H4 (cell line): ENCODE measurements at places on chromosomes 13 and 19. TPM values are rescaled to one million over a fixed set of nuclear protein-coding genes. Genes with fewer than 3 reads are reported as not detected.

RDH8 gene
- not detected in 2 replicates for total RNA-seq

KLF1 gene
- total RNA-seq, result not detected in 2 replicates

DPF1 gene
- total RNA-seq, result 5.1 and 7.2 TPM in 2 replicates

ZNF345 gene
- 0.08 and 0.64 TPM in 2 replicates for total RNA-seq

SLAIN1 gene
- total RNA-seq, result 1.4 and 2.4 TPM in 2 replicates

MRPL54 gene
- 74.4 and 75.7 TPM in 2 replicates for total RNA-seq

DLEU7 gene
- total RNA-seq, result not detected in 2 replicates

FXYD3 gene
- total RNA-seq, result not detected in 2 replicates

TSHZ3 gene
- total RNA-seq, result 5.4 and 7.1 TPM in 2 replicates

SELENOV gene
- not detected in 2 replicates for total RNA-seq

ZNF235 gene
- 1.8 and 3.0 TPM in 2 replicates for total RNA-seq

ZSCAN4 gene
- not detected in 2 replicates for total RNA-seq

ZNF681 gene
- total RNA-seq, result 2.8 and 5.4 TPM in 2 replicates

CYSLTR2 gene
- total RNA-seq, result not detected in 2 replicates

DNA sequence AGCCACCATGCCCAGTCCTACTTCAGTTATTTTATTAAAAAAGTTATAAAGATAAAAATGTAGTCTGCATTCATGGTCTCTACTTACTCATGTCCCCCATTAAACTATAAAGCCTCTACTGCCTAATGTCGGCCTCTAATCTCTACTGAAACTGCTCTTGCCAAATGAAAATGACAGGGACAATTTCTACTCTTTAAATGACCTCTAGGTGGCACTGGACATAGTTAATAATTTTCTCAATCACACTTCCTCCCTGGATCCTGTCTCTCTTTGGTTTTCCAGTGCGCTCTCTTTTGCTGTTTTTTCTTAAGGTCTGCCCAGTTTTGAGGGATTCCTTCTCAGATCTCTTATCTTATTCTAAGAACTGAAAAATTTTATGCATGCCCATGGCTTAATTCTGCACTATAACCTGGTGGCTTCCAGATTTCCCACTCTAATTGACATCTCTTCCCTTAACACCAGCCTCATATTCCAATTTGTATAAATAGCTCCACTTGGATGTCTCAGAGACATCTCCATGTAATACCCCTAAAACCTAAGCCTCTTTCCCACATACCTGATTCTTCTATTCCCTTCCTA, 54.3 kb downstream of the MTMR6 start:
- DNase-seq, result peak; percentile 6

DNA sequence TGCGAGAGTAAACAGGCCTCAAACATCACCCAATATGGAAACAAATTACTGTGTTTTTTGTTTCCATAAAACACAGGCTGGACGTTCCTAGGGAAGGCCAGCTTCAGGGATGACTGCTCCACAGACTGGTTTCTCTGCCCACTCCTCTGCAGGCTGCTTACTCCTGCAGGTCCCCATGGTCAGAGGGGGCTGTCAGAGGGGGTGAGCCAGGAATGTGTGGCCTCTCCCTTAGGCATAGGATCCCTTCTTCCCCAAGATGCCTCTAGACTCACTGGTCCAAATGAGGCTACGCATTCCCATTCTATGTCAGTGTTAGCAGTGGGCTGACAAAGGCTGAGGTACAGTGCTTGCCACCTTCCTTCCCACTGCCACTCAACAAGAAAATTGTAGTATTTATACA, 229.8 kb downstream of the LHFPL6 start:
- no peak for DNase-seq

GRCh38 chr19:45774765-45775164, 5.7 kb upstream of the SIX5 start:
- DNase-seq, result no peak

DNA sequence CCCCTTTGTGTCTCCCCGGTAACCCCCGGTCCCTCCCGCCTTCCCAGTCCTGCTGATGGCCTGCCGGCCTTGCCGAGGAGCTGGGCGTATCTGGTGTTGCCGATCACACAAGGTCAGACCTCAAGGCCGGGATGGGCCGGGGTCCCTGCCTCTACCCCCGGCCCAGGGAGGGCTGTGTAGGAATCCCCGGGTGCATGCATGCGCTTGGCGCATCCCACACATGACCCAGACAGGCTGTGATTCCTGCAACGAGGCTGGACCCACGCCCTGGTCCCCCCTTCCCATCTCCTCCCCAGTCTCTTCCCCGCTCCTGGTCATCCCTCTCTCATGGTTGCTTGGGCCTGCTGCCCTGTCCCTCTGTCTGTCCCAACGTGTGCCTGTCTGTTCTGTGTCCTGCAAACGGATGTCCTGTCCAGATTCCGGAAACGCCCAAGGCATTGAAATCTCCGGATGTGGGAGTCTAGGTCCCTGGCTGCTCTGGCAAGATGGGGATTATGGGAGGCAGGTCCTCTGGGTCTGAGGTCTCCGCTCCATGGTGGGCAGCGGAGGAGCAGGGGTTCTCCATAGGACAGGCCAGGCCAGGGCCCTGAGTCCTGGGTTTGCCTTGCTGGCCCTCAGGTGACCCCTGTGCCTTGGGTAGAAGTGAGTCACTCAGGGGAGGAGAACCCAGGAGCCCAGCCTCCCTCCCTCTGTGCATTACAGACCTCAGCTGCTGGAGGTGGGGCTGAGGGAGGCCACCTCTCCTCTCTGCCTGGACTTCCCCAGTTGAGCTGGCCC, 1.6 kb downstream of the PKN1 start:
- DNase-seq, result peak; percentile 43

- DNase-seq, result peak; percentile 79
Measured at GRCh38 chr19:46192992-46193650, 36.4 kb upstream of the IGFL1 start.

- no peak for DNase-seq
Measured at GRCh38 chr13:25662516-25662915, 290.7 kb downstream of the ATP8A2 start.

GRCh38 chr19:17125728-17126677, 50.4 kb downstream of the MYO9B start:
- no peak for DNase-seq

- no peak for DNase-seq
Measured at GRCh38 chr13:30615481-30615865, 2.2 kb upstream of the USPL1 start.

- no peak for DNase-seq
Measured at GRCh38 chr19:912181-913079, 589 bp downstream of the R3HDM4 start.

GRCh38 chr13:44693156-44693764, 117.1 kb upstream of the TSC22D1 start:
- DNase-seq, result no peak

- no peak for DNase-seq
Measured at GRCh38 chr19:42569193-42569592, 25.5 kb downstream of the CEACAM8 start.

GRCh38 chr13:27077451-27077850, 94.2 kb downstream of the USP12 start:
- no peak for DNase-seq

DNA sequence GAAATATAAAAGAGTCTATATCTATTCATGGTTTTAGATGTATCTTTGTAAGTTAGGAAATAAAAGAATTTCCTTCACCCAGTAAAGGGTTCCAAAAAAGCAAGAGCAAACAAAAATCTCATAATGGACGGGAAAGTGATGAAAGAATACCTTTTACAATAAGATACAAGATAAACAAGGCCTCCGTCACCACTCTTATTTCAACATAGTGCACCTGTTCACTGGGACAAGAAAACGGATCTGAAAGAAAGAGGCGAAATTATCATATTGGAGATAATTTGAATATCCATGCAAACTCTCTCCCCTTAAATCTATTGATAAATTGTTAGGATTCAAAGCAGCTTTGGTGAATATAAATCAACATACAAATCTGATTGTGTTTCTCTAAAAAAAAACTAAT, 877 bp upstream of the NLRP11 start:
- DNase-seq, result no peak

DNA sequence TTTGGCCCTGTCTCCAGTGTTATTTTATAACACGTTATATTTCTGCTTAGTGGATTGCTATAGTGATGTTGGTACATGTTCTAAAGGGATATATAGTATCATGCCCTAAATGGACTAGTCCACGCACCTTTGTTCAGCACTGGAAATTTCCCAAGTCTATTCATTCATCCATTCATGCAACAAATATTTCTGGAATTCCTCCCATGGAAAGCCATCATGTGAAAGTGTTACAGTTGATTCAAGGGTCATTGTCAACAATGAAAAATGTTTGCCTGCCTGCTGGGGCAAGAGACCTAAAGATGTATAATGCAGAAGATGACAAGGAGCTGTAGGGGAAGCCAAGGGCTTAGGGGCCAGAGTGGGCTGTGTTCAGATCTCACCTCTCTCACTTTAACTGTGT, 10.8 kb upstream of the HSPH1 start:
- peak; percentile 21 for DNase-seq

DNA sequence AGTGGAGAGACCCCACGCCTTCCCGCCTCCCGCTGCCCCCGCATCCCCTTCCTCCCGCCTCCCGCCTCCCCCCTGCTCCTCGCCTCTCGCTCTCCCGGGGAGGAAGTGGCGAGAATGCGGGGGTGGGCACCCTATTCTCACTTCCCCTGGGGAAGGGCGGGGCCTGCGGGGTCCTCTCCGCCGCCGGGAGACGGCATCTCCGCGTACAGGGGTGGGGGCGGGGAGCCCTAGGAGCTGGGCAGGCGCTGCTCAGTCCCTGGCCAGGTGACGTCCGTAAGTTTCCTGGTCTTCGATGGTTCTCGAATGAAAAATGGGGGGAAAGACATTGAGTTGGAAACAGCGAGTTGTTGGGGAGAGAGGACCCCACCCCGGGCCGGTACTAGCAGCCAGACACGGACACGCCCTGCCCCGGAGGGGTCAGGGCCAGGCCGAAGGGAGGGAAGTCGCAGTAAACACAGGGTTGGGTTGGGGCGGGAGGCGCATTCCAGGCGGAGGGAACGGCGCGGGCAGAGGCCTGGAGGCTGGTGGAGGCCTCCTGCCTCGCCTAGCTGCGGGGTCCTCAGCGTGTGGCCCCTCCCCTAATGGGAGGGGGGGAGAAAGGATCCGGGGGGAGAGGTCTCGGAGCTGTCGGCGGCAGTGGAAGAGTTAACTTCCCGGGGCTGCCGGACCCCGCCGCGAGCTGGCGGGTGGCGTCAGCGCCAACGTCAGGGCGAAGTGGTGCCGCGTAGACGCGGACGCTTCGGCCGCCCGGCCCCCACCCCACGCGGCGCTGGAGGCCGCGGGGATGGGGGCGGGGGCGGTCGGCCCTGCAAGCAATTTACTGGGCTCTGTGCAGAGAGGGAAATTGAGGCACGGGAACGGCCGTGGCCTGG, 10.4 kb upstream of the JUND start:
- peak; percentile 77 for DNase-seq

- no peak for DNase-seq
Measured at GRCh38 chr19:15669891-15670290, 3.0 kb upstream of the CYP4F12 start.

- no peak for DNase-seq
Measured at GRCh38 chr19:49414256-49414655, 9.0 kb downstream of the PTH2 start.

- no peak for DNase-seq
Measured at GRCh38 chr13:27391471-27391870, 32.9 kb upstream of the GTF3A start.

- peak; percentile 10 for DNase-seq
Measured at GRCh38 chr13:100235311-100235901, 146.5 kb downstream of the PCCA start.

DNA sequence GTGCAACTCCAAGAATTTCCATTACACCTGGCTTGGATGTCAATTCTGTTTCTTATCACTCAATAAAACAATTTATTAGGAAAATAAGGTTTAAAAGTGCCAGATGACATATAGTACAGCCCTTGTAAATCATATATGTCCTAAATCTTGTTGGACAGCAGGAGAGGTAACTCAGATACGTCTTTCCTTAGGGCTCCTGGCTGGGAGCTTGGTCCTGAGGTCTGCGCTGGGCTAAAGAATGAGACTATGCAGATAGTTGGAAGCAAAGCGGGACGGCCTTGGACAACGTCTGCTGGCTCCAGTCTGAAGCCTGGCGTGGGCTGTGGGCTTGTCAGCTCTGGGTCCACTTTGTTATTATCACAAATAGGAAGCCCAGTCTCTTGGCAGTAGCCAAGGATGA, 377.0 kb downstream of the DLEU7 start:
- DNase-seq, result no peak

- DNase-seq, result no peak
Measured at GRCh38 chr19:15986701-15987100, 37.9 kb downstream of the OR10H4 start.

- no peak for DNase-seq
Measured at GRCh38 chr19:1470305-1471009, 8.6 kb downstream of the C19orf25 start.

DNA sequence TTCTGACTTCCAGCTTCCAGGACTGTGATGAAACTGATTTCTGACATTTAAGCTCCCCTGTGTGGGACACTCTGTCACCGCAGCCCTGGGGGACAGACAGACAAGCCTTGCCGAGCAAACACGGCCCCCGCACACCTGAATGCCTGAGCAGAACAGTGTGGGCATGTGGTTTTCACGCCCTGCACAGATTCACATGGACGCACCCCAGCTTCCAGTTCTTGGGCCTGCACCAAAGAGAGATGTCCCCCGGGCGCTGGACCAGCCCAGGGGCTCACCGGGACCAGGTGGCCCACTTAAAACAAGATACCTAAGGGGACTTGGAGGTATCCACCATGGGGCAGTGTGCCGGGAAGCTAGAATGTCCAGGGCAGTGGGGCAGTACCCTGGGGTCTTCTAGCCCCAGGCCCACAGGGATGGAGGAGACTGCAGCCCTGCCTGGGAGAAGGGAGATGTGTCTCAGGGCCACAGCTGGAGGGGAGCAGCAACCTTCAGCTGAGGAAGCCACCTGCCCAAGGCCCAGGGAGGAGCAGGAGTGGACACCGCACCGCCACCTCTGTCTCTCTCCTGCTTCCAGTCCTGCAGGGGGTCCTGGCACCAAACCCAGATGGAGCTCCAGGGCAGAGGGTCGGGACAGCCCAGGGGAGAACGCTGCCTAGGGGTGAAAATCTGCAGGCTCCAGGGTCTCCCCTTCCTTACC, 50.5 kb downstream of the SOX1 start:
- no peak for DNase-seq

DNA sequence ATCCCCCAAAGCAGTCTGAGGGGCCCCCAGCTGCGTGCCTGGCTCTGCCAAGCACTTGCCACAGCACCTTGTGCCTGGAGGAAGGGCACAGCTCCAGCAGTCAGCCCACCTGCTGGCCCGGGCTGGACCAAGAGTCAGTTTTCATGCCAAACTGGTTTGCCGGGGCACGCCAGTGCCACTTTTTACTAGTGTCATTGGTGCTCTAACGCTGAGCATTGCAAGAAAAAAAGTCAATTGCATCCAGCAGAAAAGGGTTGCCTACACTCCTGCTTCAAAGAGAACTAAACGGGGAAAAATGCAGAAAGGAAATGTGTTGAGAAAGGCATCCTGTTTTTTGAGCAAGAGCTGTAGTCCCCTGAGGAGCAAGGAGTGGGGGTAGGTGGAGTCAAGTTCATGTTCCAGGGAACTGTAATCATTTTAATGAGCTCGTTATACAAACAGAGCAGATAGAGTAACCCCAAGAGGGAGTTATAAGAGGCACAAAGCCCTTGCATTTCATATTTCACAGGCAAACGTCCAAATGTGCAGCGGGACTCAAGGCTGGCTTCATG, 68.4 kb downstream of the F2RL3 start:
- DNase-seq, result no peak

GRCh38 chr13:93716623-93717022, 490.0 kb downstream of the GPC6 start:
- no peak for DNase-seq

GRCh38 chr19:48670699-48671445, 1.9 kb downstream of the NTN5 start:
- DNase-seq, result no peak

- DNase-seq, result no peak
Measured at GRCh38 chr19:50837300-50837699, 3.9 kb upstream of the KLK15 start.

GRCh38 chr19:47230054-47230920, 712 bp downstream of the BBC3 start:
- no peak for DNase-seq
